ENCODE measurements at places on chromosomes 2 and 18.

- no peak for ATAC-seq
These were observed 320.4 kb downstream of the CBLN2 start for GRCh38 chr18:72223733-72224132.

GRCh38 chr2:64876137-64876647 lies 113.0 kb upstream of the SLC1A4 start:
- peak; percentile 93 for ATAC-seq

GRCh38 chr2:109721626-109722025 lies 72.5 kb upstream of the RGPD5 start:
- ATAC-seq = no peak

GRCh38 chr2:218125095-218125494 lies 733 bp upstream of the CXCR2 start:
- ATAC-seq = no peak

DNA sequence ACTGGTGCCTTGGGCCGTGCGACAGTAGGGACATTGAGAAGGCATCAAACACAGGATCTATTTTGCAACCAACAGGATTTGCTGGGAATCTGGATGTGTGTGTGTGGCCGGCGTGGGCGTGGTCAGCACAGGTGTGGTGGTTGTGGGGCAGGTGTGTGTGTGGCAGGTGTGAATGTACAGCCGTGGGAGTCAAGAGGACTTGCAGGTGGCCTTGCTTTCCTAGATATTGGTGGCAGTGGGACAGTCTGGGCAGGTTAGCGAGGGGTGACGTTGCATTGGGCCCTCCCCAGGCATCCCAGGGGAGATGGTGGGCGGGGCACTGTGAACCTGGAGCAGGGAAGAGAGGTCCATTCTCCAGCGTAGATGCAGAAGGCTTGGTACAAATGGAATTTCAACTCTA lies 3.2 kb upstream of the LIMS2 start:
- no peak for ATAC-seq

GRCh38 chr2:161223139-161223732 lies 63.0 kb downstream of the TANK start:
- ATAC-seq = no peak

- ATAC-seq = no peak
These were observed 129.7 kb downstream of the TGIF1 start for GRCh38 chr18:3579701-3580100.

DNA sequence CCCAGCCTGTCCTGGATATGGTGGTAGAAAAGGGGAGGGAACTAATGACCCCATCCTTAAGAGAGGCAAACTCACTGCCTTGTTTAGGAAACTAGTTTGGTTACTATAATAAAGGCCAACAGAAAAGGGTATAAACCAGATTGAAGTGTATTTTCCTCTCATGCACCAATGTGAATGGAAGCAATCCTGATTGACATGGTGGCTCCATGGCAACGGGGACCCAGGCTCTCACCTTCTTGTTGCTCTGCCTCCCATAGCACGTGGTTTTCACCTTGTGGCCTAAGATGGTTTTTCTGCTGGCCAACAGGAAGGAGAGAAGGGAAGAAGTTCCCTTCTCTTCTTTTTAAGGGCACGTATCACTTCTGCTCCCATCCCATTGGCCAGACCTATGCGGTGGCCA lies 67.3 kb upstream of the NRP2 start:
- ATAC-seq = no peak

- ATAC-seq = no peak
These were observed 52.1 kb downstream of the BOLA3 start for GRCh38 chr2:74095632-74096031.

- ATAC-seq = no peak
These were observed 7.3 kb upstream of the PROM2 start for GRCh38 chr2:95266781-95267430.

DNA sequence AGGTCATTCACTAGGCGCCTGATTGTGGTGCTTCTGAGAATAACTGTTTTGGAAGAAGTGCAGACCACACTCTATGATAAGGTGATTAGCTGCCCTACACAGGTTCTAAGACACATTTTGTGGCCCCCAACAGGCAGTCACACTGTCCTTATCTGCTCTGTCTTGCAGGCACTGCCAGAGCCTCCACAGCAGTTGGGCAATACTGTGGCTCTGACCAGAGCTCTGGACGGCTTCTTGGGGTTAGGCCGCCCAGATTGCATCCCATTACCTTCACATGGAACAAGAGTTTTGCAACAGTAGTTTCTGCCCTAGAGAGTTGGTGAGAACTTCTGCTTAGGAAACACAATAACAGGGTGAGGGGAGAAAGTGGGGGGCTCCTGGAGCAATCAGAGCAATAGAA lies 22.7 kb downstream of the RUFY4 start:
- ATAC-seq = no peak

- no peak for ATAC-seq
These were observed 42.8 kb downstream of the SCRN3 start for GRCh38 chr2:174438146-174438886.

DNA sequence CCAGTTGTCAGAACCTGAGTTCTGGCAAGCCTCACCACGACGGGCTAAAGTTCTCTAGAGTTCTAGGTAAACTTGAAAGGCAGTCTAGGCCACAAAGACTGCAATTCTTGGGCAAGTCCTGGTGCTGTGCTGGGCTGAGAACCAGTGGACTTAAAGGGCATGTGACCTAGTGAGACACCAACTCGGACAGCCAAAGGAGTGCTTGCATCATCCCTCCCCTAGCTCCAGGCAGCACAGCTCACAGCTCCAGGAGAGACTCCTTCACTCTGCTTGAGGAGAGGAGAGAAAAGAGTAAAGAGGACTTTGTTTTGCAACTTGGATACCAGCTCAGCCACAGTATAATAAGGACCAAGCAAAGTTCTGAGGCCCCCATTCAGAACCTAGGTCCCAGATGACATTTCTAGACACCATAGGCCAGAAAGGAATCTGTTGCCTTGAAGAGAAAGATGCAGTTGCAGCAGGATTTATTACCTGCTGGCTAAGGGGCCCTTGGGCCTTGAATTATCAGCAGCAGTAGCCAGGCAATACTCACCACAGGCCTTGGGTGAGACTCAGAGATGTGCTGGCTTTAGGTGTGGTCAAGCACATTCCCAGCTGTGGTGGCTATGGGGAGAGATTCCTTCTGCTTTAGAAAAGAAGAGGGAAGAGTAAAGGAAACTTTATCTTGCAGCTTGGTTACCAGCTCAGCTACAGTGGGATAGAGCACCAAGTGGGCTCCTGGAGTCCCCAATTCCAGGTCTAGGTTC lies 51.8 kb downstream of the UPP2 start:
- ATAC-seq = no peak

GRCh38 chr2:26941486-26941885 lies 29.0 kb upstream of the MAPRE3 start:
- ATAC-seq = no peak

DNA sequence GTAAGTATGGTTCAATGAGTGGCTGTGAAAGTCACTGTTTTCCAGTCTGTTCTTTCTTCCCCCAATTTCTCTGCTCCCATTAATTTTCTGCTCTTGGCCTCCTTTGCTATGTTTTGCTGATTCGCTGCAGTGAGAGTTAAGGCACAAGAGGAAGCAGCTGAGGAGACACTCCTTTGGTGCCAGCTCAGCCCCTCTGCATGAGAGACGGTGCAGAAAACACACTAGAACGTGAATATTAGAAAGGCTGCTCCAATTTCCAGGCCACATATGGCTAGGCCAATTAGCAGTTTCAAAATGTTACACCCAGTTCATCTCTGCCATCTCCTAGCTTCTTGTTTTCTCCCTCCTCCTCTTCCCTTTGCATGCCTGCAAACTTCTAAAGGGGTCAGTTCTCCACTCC lies 38.9 kb downstream of the AKAIN1 start:
- no peak for ATAC-seq

DNA sequence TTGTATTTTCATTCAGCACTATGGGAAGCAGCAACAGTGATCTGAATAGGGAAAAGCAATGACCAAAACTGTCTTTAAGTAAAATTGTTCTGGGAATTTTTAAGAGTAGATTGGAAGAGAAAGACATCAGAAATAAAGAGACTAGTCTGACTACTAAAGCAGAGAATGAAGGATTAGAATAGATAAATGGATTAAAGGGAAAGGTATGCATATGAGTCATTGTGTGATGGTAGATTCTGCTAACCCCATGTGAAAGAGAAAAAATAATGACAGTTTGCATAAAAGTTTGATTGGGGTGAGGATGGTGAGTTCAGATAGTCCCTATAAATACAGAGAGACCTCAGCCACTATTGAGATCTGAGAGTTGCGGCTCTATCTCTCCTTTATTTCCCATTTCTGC lies 139.6 kb upstream of the DCC start:
- ATAC-seq = no peak

GRCh38 chr18:683531-683930 lies 26.1 kb downstream of the TYMS start:
- ATAC-seq = no peak

DNA sequence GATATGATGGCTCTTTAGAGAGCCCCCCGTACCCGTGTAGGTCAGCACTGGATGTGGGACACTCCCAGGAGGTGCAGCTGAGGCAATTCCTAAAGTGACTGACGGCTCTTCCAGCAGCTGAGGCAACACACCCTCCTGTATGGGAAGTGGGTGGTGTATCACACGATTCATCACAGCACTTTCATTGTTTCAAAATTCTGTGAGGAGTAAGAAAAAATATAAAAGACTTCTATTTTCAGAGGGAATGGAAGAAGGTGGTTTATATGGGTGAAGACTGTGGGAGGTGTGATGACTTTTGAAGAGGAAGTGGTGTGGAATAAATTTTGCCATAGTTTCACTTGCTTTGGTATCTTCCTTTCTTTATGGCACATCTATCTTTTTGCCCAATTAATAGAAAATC lies 22.3 kb downstream of the QPCT start:
- ATAC-seq = no peak

Measured in motor neuron (in vitro differentiated cells).